ENCODE measurements at places on chromosomes 2 and 18.

- DNase-seq = no peak
These were observed 225.3 kb downstream of the CNTNAP5 start for GRCh38 chr2:124250433-124250832.

DNA sequence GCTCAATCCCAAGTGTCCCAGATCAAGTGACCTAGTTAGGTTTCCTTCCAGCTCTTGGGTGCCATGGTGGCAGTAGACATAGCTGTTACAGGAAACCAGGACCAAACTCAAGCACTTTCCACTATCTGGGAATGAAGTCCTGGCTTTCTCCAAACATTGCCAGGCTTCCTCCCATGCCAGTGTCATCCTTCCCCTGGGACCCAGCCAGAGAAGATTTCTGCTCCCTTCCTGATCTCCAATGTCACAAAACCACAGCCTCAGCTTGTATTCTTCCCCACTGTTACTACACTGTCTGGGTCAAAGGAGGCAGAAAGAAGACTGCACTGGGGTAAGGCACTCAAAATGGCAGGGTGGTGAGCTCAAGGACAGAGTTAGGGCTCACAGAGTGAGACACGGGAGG lies 347.1 kb downstream of the TNS1 start:
- DNase-seq = no peak

DNA sequence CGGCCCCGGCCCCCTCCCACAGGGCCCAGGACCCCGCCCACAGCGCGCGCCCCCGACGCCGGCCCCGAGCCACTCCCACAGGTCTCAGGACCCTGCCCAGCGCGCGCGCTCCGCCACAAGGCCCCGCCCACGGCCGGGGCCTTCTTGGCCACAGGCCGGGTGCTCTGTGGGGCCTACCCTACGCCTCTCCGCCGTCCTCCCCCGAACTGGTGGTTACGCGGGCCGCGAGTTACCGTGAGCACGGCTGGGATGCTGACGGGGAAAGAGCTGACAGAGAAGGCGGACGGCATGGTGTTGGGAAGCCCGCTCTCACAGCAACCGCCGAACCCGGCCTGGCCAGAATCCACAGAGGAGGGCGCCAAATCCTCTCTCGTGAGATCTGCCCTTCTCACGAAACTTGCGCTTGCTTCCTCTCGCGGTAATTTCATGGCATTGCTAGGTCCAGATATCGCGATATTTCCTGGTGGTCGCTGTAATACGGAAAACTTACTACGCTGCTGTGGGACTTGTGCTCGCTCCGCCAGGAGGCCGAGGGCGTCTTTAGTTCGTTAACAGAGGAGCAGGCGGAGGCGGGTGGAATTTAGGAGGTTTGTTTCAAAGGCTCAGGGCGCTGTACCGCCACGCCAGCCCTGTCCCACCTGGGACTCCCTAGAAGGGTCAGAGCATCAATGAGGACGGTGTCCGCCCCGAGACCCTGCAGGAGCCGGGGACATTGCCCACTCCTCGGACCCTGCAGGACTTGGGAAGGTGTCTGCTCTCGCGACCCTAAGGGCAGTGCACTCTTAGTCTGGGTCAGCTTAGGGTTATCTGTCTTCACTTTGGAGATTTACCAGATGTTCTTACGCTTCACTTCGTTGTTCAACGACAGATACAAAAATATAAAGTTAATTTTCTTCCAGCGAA lies at the start of gene TMEM18:
Gene TMEM18, minus strand, starts transcription at position 351 of the 903 bp plus-strand sequence. Its CDS starts 61 bp downstream, at position 290.
- peak; percentile 98 for DNase-seq

DNA sequence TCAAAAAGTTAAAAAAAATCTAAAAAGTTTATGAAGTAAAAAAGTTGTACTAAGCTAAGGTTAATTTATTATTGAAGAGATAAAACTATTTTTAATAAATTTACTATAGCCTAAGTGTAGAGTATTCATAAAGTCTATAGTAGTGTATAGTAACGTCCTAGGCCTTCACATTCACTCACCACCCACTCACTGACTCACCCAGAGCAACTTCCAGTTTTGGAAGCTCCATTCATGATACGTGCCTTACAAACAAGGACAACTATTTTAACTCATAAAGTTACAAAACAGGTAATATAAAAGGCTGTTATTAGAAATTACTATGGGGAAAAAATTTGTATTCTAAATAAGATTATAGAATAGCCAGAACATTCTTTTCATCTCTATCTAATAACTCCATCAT lies 158.9 kb upstream of the FN1 start:
- no peak for DNase-seq

GRCh38 chr2:235693279-235693678 lies 199.4 kb downstream of the AGAP1 start:
- DNase-seq = no peak

DNA sequence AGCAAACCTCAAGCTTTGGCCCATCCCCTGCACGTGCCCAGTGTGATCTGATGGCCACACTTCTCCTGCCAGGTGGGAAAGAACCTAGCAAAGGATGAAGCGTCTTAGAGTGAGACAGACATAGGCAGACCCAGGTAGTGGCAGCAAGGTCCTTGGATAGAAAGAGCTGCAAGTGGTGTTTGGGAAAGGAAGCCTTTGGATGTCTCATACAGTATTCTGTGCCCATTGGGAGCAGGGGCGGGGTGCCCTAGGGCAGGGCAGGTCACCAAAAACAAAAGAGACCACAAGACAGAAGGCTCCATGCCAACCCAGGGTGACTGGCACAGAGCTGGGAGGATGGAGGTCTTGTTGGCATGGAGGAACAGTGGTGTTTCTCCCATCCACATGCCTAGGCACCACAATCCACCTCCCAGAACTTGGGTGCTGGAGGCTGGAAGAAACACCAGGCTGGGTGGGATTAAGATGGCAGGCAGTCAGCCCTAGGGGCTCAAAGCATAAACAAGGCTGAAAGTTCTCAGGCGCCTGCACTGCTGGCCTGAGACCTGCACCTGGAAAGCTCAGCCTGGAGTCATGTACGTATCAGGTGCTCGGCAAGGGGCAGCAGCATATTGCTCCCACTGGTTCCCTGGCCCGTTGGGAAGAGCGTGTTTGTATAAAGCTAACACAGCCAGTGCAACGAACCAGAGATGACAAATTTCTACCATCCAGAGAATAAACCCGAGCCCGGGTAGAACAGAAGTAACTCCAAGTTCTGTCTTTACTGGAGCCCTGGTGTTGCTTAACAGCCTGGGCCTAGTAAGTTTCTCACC lies 52.9 kb downstream of the CRACDL start:
- DNase-seq = no peak

DNA sequence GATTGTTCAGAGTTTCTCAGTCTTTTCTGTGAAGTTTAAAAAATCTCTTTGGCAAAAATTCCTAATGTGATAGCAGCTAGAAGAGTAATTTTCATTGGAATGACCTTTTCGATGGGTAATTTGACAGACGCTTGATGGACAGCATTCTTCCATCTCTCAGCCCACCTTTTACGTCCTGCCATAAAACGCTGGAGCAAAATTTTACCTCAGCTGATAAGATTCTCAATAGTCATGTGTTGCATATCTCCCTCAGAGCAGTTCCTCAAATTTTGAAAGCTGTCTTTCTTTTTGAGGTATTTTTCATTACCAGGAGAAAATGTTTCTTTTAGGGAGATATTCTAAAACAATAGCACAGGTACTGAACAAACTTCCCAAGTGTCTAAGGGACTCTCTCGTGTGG lies 441.4 kb downstream of the PARD3B start:
- peak; percentile 3 for DNase-seq

GRCh38 chr2:73103018-73103542 lies 9.7 kb downstream of the RAB11FIP5 start:
- DNase-seq = peak; percentile 31

GRCh38 chr18:71784777-71785176 lies 759.4 kb downstream of the CBLN2 start:
- DNase-seq = peak; percentile 22

GRCh38 chr2:171523088-171524017 lies 1.1 kb downstream of the CYBRD1 start:
- peak; percentile 74 for DNase-seq

DNA sequence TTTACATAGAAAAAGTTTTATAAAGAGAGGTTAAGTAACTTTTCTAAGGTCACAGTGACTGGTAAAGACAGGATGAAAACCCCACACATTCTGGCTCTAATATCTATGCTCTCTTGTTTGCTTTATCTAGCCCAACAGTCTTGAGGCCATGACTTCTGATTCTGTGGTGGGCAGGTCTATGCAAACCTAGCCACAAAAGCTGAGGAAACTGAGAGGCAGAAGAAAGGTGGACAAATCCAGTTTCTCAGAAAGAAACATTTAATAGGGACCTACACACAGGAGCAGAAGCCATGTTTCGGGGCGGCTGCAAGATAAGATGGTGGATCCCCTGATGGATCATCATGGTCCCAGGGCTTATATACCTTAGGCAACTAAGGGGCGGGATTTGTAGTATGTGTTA lies 21.8 kb downstream of the HSPD1 start:
- peak; percentile 88 for DNase-seq

DNA sequence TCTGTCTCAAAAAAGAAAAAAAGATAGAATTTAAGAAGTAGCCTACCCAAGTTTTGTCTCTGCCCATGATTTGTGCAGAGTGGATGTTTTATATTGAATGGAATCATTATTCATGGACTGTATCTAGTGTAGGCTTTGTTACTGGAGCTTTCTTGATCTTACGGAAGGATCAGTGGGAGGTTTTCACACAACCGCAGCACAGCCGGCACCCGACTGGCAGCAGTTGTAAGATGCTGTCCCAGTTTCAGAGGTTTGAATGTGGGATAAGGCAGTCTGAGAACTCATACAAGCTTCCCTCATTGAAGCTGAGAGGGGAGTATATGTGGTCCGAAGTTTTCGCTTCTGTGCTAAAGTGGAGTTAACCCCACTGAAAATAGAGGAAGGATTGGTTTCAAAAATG lies 19.7 kb upstream of the SAG start:
- DNase-seq = no peak

DNA sequence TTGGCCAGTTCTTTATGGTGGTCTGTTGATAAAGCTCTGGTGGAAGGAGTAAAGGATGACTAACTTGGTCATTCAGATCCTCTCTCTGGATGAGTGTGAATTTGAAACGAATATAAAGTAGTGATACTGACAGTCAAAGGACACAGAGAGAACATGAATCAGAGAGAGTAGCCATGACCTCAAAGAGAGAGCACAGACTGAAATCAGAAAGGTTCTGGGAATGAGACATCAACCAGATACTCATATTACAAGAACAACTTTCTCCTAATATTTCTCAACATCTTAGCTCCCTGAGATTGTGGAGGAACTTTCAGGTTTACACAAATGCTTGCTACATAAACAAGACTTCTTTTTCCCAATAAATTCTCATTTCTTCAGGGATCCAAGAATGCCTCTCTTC lies 849.1 kb upstream of the CHAC2 start:
- no peak for DNase-seq

DNA sequence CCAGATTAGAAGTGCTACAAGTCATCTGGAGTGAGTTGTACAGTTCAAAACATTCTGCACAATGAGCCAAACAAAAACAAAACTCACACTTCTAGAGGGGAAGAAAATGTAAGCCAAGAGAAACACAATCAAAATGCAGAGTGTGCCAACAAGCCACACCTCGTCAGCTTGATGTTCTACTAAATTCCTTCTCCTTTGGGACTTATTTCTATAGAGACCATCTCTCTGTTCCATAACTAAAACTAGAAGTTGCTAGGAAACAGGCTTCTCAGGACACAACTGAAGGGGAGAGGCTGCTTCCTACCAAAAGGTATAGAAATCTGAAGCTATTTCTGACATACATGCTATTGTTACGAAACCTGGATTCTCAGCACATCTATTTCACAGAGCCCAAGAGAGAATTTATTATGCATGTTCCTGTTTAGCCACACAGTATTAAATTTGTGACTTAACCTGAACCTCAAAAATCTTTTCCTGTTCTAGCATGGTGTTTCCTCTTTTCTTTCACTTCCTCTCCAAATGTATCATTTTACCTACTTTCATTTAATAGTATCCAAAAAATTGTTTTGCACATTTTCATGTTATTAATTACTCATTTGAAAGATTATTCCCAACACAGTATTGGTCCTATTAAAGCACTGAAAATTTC lies 211.4 kb upstream of the CCDC150 start:
- no peak for DNase-seq

DNA sequence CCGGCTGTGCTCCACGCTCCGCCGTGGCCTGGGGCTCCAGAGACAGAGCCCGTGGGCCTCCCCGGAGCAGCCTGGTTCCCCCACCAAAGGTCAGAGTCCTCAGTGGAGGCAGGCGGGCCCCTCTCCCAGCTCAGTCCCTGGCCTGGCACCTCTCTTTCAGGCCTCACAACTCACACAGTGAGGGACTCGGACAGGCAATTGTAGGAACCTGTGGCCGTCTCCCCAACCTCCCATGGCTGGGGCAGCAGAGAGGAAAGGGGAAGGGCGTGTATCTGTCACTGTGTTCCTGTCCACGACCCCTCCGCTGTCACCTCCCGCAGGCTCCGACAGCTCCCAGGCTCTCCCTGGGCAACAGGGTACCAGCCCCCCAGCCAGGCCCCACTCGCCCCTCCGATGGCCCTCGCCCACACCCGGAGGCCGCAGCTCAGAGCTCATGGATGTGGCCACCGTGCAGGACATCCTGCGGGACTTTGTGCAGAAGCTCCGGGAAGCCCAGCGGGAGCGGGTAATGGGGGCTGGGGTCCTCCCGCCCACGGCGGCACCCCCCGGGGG lies 32.4 kb upstream of the SNED1 start:
- no peak for DNase-seq

DNA sequence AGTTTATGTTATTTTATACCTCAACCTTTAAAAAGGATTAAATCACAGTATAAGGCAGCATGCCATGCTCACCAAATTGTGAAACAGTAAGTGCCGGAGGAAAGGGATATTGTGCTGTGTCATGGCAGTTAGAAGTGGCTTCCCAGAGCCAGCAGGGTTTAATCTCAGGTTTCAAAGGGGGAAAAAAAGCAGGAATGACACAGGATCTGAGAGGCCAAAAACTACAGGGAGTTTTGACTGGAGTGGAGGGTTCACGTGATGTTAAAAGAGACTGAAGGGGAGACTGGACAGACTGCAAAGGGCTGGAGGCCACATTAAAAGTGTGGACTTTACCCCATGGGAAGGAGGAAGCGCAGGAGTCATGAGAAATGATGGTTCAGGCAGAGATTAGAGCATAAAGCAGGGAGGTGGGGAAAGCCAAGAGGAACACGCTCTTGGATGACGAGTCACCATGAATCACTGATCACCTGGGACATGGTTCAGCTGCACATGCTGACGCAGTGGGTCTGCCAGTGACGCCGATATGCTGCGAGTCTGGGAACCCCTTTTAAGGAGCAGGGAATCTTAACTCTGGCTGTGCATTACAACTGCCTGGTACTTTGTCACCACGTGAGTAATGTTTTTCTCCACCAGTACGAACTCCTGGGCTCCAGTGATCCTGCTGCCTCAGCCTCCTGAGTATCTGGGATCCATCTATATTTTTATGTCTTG lies 6.1 kb downstream of the CHMP1B start:
- DNase-seq = no peak

GRCh38 chr2:69493268-69493667 lies 56.0 kb upstream of the NFU1 start:
- DNase-seq = no peak

- DNase-seq = no peak
These were observed 117.0 kb downstream of the FTCDNL1 start for GRCh38 chr2:199734011-199734410.

DNA sequence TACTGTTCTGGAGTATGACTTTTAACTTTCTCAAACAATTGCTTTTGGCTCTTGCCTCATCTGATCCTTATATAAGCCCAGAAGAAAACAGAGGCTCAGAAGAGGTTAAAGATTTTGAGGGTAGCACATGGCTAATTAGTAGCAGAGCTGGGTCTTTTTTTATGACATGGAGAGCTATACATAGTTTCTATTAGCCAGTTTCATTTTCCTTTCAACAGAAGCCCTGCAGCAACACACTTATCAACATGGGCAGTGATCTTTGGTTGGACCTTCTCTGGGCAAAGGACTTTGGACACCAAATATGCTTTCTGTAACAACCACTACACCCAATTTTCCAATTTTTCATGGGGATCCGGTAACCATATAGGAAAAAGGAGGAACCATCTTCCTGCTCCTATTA lies 64.9 kb downstream of the NCKAP5 start:
- no peak for DNase-seq

All from hematopoietic multipotent progenitor cell treated with erythropoietin and hydrocortisone succinate and interleukin-3 and kit ligand, for 8 days (in vitro differentiated cells).